ENCODE measurements at places on chromosomes 2 and 18. TPM values are rescaled to one million over a fixed set of nuclear protein-coding genes. Genes with fewer than 3 reads are reported as not detected.

HOXD10 gene
- total RNA-seq = not detected

DNA sequence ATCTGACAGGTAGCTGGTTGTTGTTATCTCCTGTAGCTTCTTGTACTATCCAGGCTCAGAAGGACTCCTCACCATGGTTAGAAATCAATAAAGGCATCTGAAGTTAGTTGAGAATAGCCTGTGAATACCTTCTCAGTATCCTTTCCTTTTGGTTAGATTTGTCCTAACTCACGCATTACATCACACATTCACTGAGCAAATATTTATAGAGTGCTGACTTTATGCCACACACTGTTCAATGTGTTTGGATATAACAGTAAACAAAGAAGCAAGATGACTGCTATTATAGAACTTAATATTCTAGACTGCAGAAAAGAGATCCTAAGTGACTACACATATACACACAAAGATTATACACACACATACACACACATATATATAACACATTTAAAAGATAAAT, 889.9 kb upstream of the CHAC2 start:
- DNase-seq = no peak

DNA sequence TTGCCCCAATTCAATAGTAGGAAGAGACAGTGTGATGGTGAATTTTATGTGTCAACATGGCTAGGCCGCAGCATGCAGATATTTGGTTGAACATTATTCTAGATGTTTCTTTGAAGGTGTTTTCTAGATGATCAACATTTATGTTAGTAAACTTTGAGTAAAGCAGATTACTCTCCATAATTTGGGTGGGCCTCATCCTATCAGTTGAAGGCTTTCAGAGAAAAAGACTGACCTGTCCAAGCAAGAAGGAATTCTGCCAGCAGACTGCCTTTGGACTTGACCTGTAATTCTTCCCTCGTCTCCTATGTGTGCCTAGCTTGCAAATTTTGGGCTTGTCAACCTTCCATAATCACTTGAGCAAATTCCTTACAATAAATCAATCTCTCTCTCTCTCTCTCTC, 8.3 kb upstream of the GRP start:
- no peak for DNase-seq

DES gene
- 282 TPM for total RNA-seq

SPR gene
- total RNA-seq = 22.4 TPM

SPHKAP gene
- total RNA-seq = not detected

DNA sequence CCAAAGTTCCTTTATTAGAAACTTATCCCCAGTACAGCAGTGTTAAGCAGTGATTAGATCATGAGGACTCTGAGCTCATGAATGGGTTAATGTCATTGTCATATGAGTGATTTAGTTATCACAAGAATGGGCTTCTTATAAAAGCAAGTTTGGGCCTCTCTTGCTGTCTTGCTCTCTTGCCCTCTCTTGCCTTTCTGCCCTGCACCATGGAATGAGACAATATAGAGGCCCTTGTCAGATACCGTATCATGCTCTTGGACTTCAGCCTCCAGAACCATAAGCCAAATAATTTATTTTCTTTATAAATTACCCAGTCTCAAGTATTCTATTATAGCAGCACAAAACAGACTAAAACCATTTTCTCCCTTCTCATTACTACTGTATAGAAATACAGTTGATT, 125.8 kb downstream of the TRABD2A start:
- no peak for DNase-seq

MATN3 gene
- 1.6 TPM for total RNA-seq

DNA sequence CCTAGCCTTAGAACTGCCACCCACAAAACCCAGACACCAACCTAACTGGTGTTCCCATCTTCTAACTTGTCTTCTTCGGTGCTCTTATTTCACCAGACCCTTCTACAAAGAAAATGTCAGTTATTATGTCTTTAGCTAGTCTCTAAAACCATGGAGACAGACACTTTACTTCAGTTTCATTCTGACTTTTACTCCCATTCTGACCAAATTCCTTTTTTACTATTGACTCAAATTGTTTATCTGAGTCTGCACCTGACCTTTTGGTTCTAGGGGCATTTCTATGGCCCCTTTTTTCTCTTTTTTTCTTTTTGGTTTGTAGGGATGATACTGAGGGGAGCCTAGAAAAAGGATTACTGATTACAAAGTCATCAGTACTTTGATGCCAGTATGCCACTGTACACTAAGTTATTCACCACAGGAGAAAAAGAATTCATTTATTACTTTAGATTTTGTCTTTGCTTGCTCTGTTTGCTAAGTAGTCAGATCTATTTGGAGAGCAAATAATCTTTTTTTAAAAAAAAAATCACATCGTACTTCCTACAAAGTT, 6.8 kb upstream of the SLC1A4 start:
- DNase-seq = no peak

DNA sequence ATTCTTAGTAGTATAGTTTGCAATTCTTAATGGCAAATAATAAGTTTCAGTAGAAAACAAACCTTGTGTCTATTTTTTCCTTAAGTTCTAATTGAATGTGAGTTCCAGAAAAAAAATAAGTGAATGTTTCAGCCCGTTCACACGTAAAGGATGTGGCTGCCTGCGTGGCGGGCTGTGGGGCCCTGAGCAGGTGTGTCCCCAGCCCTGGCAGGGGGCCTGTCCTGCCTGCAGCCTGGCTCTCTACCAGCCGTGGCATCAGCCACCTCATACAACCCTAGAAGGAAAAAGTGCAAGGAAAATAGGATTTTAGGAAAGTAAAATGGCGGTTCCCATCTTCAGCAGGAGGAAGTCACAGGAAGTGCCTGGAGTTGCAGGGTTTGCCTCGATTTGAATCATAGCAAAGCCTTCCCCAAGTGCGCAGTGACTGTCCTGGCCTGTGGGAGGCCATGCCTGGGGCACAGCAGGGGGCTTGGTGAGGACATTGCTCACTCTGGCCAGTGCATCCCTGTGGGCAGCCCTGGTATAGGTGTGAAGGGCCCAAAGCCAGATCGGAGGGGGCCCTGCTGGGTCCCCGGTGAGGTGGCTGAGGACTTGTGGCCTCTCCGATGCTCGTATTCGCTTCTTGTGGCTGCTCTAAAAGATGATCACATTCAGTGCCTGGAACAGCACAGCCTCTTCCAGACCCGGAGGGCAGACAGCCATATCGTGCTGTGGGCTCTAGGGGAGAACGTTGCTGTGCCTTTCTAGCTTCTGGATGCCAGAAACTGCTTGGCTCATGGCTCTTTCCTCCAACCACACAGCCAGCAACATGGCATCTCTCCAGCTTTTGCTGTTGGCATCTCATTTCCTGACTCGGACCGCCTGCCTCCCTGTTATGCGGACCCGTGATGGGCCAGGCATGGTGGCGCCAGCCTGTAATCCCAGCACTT, 12.6 kb downstream of the DTYMK start:
- no peak for DNase-seq

- DNase-seq = peak; percentile 49
Measured at GRCh38 chr2:72148837-72149555, 1.3 kb upstream of the CYP26B1 start.

- no peak for DNase-seq
Measured at GRCh38 chr2:36338827-36339145, 16.8 kb upstream of the CRIM1 start.

- DNase-seq = no peak
Measured at GRCh38 chr2:197158591-197159550, 151.7 kb downstream of the ANKRD44 start.

CD8B2 gene
- total RNA-seq = 0.10 TPM

DNA sequence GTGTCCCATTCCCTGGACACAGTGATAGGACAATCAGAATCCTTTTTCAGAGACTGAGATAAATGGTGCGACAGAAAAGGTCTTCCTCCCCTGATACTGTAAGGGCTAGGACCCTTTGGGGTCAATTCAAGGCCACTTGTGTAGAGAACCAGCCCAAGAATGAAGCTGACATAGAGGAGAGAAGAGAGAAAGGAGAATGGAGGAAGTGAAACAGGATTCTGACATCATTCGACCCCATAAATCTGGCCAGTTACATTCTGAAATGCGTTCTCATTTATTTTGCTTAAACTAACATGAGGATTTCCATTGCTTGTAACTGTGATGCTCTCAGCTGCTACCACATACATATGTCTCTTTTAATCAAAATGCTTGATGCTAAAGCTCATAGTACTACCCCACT, 148.1 kb downstream of the TMEM163 start:
- no peak for DNase-seq

DNA sequence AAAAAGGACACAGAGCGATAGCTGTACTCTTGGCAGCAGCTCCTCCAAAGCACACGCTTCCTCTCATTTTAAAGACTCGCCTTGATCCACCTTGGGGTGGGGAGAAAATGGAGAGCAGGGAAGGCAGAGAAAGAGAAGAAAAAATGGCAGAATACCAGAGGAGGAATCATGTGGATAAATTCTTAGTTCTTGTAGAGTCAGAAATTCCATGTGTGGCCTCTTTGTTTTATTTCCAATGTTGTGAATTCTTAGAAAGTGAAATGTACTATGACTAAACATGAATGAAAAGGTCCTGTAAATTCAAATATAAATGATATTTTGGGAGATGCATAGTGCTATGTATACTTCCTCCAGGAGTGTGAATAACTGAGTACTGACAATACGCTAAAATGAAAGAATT, 89.7 kb upstream of the SESTD1 start:
- no peak for DNase-seq

- no peak for DNase-seq
Measured at GRCh38 chr2:171810422-171811244, 83.4 kb downstream of the SLC25A12 start.

DNA sequence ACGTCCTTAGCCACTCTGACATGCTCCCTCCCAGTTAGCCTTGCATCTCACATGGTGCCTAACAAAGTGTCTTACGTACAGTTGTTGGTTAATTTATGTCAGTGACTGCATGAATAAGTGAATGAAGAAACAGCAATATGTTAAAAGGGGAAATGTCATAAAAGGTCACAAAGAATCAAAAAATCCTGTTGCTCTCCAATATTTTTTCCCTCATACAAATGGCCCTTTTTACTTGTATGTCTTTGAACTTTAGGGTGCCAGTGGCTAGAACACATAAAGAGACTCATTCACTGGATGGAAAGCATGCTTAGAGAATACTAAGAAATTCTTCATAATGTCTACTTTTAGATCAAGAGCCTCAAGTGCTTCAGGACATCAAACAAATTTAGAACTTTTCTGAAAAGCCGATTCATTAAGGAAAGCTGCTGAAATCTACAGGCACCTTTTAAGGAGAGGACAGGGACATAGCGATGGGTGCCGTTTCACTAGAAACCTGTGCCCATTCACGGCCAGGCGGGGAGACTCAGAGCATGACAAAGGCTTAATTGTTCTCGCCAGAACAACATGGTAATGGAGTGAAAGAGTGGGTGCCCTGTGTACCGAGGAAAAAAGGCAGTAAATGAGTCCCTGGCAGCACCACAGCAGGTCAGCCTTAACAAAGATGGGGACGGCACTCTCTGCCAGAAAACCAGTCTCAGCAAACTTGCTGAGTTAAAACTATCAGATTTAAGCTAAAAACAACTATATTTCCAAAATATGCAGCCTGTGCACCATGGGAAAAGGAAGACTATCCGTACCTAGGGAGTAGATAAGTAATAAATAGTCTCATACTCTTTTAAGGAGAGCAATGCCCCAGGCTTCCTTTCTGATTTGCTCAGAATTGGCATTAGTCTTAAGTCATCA, 71.6 kb upstream of the SPTBN1 start:
- DNase-seq = no peak

DCTN1 gene
- 158 TPM for total RNA-seq

GRCh38 chr2:239609162-239609561, 208.3 kb upstream of the HDAC4 start:
- peak; percentile 47 for DNase-seq

GRCh38 chr18:6013171-6013810, 118.0 kb upstream of the TMEM200C start:
- no peak for DNase-seq

DNA sequence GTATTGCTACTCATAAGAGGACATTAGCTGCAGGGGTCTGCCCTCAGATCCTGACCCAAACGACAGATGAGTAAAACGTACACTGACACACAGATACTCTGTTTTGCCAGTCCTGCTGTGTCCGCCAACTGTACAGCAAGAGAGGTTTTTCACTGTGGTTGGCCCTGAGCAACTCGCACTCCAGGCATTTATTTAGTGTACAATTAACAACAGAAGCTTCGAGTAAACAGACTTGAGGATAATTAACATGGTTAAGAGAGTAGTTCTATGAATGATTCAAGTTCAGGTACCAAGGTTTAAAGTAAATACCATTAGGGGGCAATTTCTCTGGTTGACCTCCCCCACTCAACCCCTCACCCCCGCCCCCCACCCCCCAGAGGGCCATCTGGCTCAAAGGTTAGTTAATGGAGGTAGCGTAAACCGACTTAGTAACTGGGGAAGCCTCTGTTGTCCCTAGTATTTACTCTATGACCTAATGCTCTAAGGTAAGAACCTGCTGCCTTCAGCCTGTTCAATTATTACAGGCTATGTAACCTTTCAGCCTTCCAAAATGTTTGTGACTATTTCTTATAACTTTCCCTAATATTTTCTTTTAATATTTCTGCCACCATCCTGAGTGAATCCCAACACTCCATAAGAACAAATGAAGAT, 103.9 kb upstream of the XIRP2 start:
- no peak for DNase-seq

- DNase-seq = no peak
Measured at GRCh38 chr2:74558284-74559230, 4.0 kb downstream of the DOK1 start.
